ENCODE measurements at places on chromosomes 2 and 18. TPM values are rescaled to one million over a fixed set of nuclear protein-coding genes. Genes with fewer than 3 reads are reported as not detected.

Gene PRSS56
- polyA plus RNA-seq: not detected

Gene SERPINB2
- polyA plus RNA-seq: 0.27 TPM

Gene RPRM
- 2.5 TPM for polyA plus RNA-seq

Gene UGT1A3
- not detected for polyA plus RNA-seq

Gene ELOA2
- polyA plus RNA-seq: 0.13 TPM

Gene ESPNL
- polyA plus RNA-seq: 0.25 TPM

Gene IL36RN
- polyA plus RNA-seq: not detected

Gene LYPD6
- polyA plus RNA-seq: 17.9 TPM

Gene SCYGR4
- not detected for polyA plus RNA-seq

Gene PLA2R1
- polyA plus RNA-seq: 88.1 TPM

Gene HOXD9
- 104 TPM for polyA plus RNA-seq
